ENCODE measurements at places on chromosomes 4 and X.
A peak's percentile ranks its signal among the peaks of the same experiment; 100 is the strongest.

DNA sequence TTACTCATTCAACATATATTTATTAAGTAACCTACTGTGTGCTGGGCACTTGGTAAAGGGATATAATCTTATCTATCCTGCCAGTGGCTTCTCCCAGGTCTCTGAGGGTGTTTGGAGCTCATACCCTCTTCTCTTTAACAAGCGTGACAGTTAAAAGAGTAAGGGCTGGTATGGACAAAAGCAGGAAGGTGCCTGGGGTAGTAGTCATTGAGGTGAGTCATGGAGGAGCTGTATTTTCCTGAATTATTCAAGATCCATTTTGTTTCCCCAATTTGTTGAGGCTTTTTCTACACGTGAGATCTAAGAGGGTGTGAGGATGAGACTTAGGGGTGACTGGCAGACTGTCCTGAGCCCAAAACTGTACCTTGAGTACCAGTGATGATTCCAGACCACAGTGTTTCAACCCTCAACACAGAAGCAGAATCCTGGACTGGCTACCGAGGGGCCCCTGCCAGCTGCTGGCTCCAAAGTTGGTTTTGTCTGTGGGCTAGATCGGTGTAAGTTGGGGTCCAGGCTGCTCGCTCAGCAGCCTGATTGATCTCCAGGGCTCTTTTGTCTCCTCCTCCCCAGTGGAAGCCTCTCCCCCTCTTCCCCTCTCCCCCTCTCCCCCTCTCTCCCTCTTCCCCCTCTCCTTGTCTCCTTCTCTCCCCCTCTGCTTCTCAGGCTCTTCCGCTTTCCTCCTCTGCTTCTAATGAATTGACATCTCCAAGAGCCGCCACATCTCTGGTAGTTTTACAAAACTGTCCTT is at the start of gene DRP2:
TSS of gene DRP2 (plus strand) at position 671 of the 748 bp plus-strand sequence. CDS start 11,862 bp downstream, outside the sequence.
- no peak for DNase-seq

- no peak for DNase-seq
Observed at GRCh38 chr4:147328189-147328588, 152.7 kb upstream of the EDNRA start.

DNA sequence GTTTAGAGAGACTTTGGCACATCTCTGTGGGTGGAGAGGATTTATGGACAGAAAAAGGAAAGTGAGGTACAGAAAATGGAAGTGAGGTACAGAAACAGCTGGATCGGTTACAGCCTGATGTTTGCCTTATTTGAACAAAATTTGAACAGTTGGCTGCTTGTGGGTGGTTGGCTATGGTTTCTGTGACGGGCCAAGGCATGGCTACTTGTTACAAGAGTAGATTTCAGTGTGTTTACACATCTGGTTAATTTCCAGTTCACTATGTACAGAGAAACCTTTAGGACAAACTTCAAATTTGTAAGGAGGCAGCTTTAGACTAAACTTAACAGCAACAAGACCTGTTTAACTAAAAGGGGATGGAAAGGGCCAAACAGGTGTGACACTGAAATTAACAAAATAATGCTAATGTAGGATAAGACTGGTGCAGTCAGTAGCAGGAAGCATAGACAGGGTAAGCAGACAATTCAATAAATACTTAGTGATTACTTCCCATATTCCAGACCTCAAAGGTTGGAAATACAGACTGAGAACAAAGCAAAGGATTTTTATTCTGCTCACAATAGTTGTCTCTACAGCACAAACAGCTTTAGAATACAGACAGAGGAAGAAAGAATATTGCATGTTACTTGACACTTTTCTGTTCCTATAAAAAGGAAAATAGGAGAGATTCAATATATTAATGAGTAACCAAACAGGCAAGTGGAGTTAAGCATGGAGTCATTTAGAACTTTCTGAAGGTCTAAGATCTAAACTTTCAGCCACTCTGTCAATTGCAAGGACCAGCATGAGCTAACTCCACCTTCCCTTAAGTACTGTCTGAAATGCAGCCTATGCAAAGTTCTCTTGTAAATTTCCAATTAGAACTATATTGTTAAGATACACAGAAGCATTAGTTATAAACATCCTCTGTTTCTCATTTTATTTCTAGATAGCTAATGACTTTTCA is 294.4 kb upstream of the FAT4 start:
- DNase-seq, result no peak

- DNase-seq, result no peak
Observed at GRCh38 chrX:44871931-44872820, 812 bp upstream of the KDM6A start.

GRCh38 chr4:34893382-34893781 is 1350.9 kb downstream of the ARAP2 start:
- no peak for DNase-seq

DNA sequence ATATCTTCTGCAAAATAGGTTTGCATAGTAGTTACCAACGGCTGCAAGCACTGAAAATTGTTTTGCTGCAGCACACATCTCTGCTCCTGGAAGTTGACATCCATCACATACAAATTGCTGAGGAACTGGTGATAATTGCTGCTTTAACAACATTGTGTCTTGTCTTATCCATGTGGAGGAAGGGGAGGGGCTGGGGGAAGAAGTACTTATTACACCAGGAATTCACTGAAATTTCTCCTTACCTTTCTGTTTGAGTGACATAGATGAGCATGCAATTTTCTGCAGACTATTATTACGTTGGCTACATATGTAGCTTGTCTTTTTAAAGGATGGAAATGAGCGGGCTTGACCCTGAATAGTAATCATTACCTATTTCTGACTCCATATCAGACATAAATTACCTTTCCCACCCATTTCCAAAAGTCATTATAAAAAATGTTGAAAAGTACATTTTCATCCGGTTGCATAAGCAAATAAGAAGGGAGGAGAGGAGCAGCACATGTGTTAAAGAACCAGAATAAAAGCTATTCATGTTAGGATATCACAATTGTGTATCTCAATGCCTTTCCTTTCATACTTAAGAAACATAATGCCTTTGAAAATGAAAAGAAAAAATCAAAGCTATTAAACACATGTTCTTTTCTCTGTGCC is 1905.6 kb downstream of the PCDH7 start:
- no peak for DNase-seq

GRCh38 chrX:9927698-9928482 is 39.3 kb upstream of the CLDN34 start:
- DNase-seq, result peak; percentile 47

DNA sequence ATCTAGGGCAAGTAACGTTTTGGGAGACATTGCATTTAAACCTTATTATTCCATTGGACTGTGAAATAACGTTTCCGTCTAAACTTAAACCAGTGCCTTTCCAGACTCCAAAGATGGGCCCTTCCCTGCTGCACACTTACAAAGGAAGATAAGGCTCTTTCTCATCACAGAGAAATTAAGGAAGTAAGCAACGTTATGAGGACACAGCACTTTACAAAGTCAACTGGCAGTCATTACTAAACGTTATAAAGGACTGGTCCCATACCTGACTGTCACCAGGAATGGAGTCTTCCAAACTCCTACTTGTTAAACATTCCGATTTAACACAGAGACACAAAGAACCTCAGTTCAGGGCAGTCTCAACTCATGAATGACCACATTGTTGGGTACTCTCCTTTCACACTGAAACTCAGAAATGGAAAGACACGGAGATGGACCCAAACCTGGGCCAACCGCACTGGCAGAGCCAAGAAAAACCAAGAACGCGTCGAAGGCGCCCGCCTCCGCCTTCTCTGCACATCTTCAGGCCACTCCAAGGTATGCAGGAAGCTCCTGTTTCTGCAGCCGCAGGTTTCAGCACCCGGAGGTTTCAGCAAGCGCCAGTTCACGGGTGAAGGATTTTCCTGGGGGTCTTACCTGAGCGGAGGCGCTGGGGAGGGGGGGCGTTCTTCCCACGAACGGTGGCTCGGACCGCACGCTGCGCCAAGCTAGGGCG is 670 bp downstream of the PAPSS1 start:
- DNase-seq, result no peak

DNA sequence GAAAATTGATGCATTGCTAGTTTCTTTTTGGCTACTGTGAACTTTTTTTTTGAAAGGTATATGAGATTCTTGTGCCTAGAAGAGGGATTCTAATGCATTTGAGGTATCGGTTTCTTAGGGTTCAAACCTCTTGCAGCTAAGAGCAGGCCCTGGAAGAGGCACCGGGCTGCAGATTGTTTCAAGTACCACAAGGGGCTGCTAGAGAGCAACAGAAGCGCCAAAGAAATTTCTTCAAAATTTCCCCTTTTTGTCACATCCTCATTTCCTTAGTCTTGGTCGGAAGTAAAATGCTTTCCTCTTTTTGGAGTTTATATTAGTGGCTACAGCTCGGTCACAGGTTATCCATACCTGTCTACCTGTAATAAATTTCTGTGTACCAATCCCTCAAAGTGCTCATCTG is 89.8 kb downstream of the PDGFRA start:
- no peak for DNase-seq

DNA sequence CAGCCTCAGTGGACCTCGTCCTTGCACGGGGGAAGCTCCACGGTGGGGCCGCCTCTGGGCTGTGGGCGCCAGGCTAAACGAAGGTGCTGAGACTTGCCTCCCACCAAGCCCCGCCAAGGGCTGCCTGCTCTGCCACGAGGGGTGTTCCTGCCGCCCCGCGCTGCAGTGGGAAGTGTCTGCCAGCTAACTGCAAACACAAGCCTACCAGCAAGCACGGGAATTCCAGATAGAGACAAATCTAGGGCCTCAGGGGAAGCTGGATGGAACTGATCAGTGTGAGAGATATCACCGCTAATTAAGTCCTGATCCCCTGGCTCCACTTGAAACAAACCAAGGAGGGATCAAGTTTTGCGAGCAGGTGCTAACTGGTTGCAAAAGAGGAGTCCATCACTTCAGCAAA is 181.6 kb upstream of the LEF1 start:
- DNase-seq, result no peak

DNA sequence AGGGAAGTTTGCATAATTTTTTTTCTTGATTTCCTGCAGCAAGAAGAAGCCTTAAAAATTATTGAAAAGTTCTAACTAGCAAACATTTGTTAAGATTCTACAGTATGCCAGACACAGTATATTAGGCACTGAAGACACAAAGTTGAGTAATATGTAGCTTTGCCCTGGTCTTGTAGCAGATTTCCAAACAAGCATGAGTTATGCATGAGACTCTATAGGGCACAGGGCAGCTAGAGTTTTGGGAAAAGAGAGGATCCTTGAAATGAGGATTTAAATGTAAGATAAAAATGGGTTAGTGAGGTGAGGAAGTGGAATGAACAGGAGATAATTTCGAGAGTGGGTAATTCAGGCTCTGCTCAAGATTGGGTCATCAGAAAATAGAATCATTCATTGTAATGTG is 8.6 kb upstream of the GPRIN3 start:
- DNase-seq, result no peak

DNA sequence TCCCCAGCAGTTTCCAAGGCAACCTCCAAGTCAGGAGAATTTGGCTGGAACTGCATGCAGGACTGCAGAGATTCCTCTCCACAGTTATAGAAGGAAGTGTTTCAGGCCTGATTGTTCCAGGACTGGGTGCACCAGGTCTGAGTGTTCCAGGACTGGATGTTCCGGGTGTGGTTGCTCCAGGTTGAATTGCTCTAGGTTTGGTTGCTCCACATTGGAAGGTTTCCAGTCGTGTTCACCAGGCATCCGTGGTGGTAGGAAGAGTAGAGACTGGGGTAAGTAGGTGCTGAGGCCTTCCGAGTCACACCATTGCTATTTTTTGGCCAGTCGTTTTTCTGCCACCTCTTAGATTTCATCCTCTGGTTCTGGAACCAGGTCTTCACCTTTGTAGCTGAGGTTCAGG is 105.4 kb downstream of the MSN start:
- no peak for DNase-seq

GRCh38 chr4:168514249-168514852 is 17.5 kb downstream of the PALLD start:
- DNase-seq, result no peak

DNA sequence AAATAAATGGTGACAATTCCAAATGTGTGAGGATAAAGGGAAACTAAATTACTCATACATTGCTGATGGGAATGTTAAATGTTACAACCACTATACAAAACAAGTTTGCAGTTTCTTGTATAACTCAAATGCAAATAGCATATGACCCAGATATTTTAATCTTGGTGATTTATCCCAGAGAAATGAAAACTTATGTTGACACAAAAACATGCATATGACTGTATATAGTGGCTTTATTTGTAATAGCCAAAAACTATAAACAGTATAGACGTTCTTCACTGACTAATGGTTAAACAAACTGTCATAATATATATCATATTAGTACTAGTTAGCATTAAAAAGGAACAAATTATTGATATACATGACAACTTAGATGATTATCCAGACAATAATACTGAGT is 619.2 kb downstream of the PDHA2 start:
- DNase-seq, result no peak

DNA sequence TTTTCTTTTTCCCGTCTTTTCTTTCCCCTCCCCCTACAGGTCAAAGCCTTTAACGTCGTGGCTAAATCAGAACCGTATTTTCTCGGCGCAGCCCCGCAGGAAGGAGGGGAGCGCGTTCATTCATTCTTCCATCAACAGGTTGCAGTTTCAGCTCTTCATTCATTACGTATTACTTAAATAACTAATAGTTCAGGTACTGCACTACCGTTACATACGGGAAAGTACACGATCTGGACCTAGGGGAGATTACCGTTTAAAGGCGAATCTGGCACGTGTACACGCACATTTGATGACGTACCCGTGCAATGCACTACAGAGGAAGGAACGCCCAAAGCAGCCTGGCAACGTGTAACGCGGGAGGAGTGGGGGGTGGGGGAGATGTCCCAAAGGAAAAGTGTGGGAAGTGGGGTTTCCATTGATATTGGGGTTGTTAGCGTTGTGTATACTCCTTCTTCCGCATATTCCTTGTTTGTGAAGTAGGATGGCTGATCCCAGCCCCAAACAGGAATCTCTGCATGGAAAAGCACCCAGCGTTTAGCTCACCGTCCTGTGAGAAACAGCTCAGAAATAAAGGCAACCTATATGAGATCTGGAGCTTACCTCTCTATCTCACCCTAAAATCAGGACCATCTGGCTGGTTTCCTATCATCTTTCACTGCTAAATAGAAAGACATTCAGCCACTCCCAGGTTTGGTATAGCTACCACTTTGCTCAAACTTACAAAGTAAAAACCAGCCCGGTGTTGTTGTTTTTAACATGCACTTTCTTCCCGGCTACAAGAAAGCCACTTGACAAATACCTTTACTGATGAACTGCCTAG is 585 bp upstream of the SEC24D start:
- no peak for DNase-seq

DNA sequence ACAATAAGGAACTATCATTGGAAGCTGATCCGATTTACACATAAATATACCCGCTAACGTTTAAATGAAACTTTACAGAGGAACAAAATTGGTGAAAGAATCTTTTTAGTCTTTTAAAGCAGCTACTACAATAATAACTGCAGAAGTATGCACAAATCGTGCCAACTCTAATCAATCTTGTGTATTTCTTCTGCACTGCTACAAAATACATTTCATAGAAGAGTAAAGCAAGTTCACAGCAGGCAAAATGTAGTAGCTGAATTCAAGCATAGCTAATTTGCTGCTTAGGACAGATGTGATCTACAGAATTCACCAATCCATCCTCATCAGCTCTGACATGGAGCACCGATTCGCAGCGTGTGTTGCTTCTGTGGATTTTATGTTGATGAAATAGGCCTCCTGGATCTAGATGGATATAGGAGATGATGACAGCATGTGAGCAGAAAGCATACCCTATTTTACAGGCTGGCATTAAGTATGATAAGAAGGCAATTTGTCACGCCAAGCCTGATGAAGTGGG is 367.3 kb upstream of the FGF13 start:
- no peak for DNase-seq

GRCh38 chr4:78568640-78569305 is 17.2 kb downstream of the ANXA3 start:
- DNase-seq, result no peak

- DNase-seq, result no peak
Observed at GRCh38 chr4:75232546-75232945, 281.7 kb downstream of the RCHY1 start.

GRCh38 chrX:20361890-20362262 is 95.2 kb upstream of the RPS6KA3 start:
- peak; percentile 20 for DNase-seq

Data from NCI-H2107 (cell line).